ENCODE measurements at places on chromosomes 1 and 21. TPM values are rescaled to one million over a fixed set of nuclear protein-coding genes. Genes with fewer than 3 reads are reported as not detected.

The FCRL5 gene
- not detected for total RNA-seq

The PERM1 gene
- total RNA-seq = 1.5 TPM

The ZFP69 gene
- 6.4 TPM for total RNA-seq

The TNFSF4 gene
- total RNA-seq = 0.13 TPM

The AQP10 gene
- not detected for total RNA-seq

The SMIM1 gene
- 35.5 TPM for total RNA-seq

The EDARADD gene
- 35.4 TPM for total RNA-seq

The MIXL1 gene
- total RNA-seq = 0.69 TPM

The APOBEC4 gene
- total RNA-seq = not detected

The LMNA gene
- total RNA-seq = 691 TPM

The CLCA4 gene
- total RNA-seq = 0.08 TPM

The LCE1D gene
- total RNA-seq = not detected

The ETNK2 gene
- total RNA-seq = 6.7 TPM

The LIPI gene
- total RNA-seq = not detected

The VSIG8 gene
- not detected for total RNA-seq

The HES3 gene
- not detected for total RNA-seq

The UBXN10 gene
- total RNA-seq = 0.05 TPM

The F3 gene
- 2.6 TPM for total RNA-seq
